ENCODE measurements at places on chromosomes 6 and 20.
A peak's percentile ranks its signal among the peaks of the same experiment; 100 is the strongest.

DNA sequence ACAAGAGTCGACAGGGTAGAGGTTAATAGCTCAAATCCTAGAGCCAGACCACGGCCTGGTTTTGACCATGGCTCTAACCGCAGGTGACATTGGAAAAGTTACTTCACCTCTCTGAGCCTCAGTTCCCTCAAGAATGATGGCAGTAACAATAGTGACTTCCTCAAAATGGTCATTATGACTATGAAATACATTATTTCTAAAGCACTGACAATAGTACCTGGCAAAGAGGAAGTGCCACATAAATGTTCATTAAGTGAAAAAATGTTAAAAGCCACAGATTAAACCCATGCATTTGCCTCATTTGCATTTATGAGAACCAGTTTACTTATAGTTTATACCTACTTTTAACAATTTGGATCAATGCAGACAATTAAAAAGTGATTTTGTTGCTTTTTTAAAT, 12.3 kb downstream of the BTBD3 start:
- H3K27ac ChIP-seq = no peak overlapping the region
- no peak for DNase-seq
- H3K27me3 ChIP-seq = no peaks in the 10 kb centered on the region
- H3K4me3 ChIP-seq = no peak overlapping the region
- peaks cover 4% of the 10 kb centered on the region for H3K36me3 ChIP-seq

- H3K36me3 ChIP-seq = peaks cover 13% of the 10 kb centered on the region
- H3K4me3 ChIP-seq = no peak within 1 kb of the TSS
- H3K4me1 ChIP-seq = peaks cover 9% of the 10 kb centered on the region
- H3K27ac ChIP-seq = peak within 1 kb of the TSS; percentile 19
- no peak for DNase-seq
Observed at GRCh38 chr6:32109114-32109764, at the start of gene TNXB. Gene TNXB, minus strand, starts transcription at chr6:32109338. Its CDS starts 11,140 bp downstream, at chr6:32098198.

GRCh38 chr6:14333556-14334305, 216.2 kb downstream of the CD83 start:
- H3K4me3 ChIP-seq = no peak overlapping the region
- no peaks in the 10 kb centered on the region for H3K27me3 ChIP-seq
- no peak overlapping the region for H3K27ac ChIP-seq
- DNase-seq = no peak
- no peaks in the 10 kb centered on the region for H3K4me1 ChIP-seq

- H3K27me3 ChIP-seq = no peaks in the 10 kb centered on the region
- H3K4me3 ChIP-seq = no peak within 1 kb of the TSS
- no peak for DNase-seq
- H3K4me1 ChIP-seq = peaks cover 10% of the 10 kb centered on the region
- H3K36me3 ChIP-seq = no peaks in the 10 kb centered on the region
- H3K27ac ChIP-seq = no peak within 1 kb of the TSS
Observed at GRCh38 chr6:49636713-49637349, at the start of gene RHAG. Gene RHAG, minus strand, starts transcription at chr6:49636839. Its CDS starts 27 bp downstream, at chr6:49636812.

DNA sequence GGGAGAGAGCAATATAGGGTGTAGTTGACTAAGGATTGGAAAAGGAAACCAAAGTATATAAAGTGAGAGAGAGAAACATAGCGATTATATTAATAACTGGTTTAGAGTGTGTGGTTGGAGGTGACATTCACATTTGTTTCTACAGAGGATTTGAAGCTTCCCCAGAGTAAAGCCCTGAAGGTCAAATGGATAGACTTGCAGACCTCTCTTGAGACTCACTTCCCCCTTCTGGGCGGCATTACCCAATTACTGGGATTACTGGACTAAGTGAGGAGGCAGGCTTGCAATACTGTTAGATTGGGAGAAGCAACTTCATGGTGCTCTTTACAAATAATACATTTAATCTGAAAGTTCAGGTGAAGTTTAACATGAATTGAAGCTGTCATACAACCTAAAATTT, 10.7 kb downstream of the FIG4 start:
- H3K27me3 ChIP-seq = no peaks in the 10 kb centered on the region
- no peak overlapping the region for H3K4me3 ChIP-seq
- H3K4me1 ChIP-seq = peaks cover 14% of the 10 kb centered on the region
- no peak overlapping the region for H3K27ac ChIP-seq
- DNase-seq = no peak

- H3K36me3 ChIP-seq = no peaks in the 10 kb centered on the region
- no peak for DNase-seq
- no peak overlapping the region for H3K27ac ChIP-seq
- no peak overlapping the region for H3K4me3 ChIP-seq
- H3K4me1 ChIP-seq = no peaks in the 10 kb centered on the region
- H3K27me3 ChIP-seq = no peaks in the 10 kb centered on the region
Observed at GRCh38 chr6:89566930-89567629, 71.5 kb downstream of the LYRM2 start.

- no peaks in the 10 kb centered on the region for H3K36me3 ChIP-seq
- H3K4me3 ChIP-seq = no peak overlapping the region
- no peak overlapping the region for H3K27ac ChIP-seq
- H3K4me1 ChIP-seq = no peaks in the 10 kb centered on the region
- peaks cover 31% of the 10 kb centered on the region for H3K27me3 ChIP-seq
Observed at GRCh38 chr6:6512711-6513110, 75.8 kb upstream of the LY86 start.

GRCh38 chr6:18132346-18132745, 9.9 kb upstream of the NHLRC1 start:
- no peak for DNase-seq
- H3K27me3 ChIP-seq = no peaks in the 10 kb centered on the region
- no peaks in the 10 kb centered on the region for H3K36me3 ChIP-seq
- H3K27ac ChIP-seq = no peak overlapping the region
- no peak overlapping the region for H3K4me3 ChIP-seq
- H3K4me1 ChIP-seq = no peaks in the 10 kb centered on the region

GRCh38 chr20:63381781-63382431, 20.8 kb upstream of the CHRNA4 start:
- no peaks in the 10 kb centered on the region for H3K36me3 ChIP-seq
- peak; percentile 65 for DNase-seq
- H3K4me1 ChIP-seq = no peaks in the 10 kb centered on the region
- H3K27ac ChIP-seq = no peak overlapping the region
- H3K27me3 ChIP-seq = peaks cover 88% of the 10 kb centered on the region

- no peaks in the 10 kb centered on the region for H3K36me3 ChIP-seq
- no peak overlapping the region for H3K27ac ChIP-seq
- no peak overlapping the region for H3K4me3 ChIP-seq
- no peak for DNase-seq
- peaks cover 34% of the 10 kb centered on the region for H3K27me3 ChIP-seq
- H3K4me1 ChIP-seq = peaks cover 14% of the 10 kb centered on the region
Observed at GRCh38 chr6:43743682-43744381, 26.2 kb upstream of the VEGFA start.

GRCh38 chr6:113684382-113684901, 172.7 kb upstream of the MARCKS start:
- no peak overlapping the region for H3K4me3 ChIP-seq
- peaks cover 11% of the 10 kb centered on the region for H3K4me1 ChIP-seq
- H3K27ac ChIP-seq = peak overlapping the region; percentile 50
- H3K36me3 ChIP-seq = peaks cover 5% of the 10 kb centered on the region
- peak; percentile 32 for DNase-seq
- H3K27me3 ChIP-seq = no peaks in the 10 kb centered on the region

- no peak overlapping the region for H3K27ac ChIP-seq
- H3K4me3 ChIP-seq = no peak overlapping the region
- no peaks in the 10 kb centered on the region for H3K27me3 ChIP-seq
- DNase-seq = no peak
- peaks cover 17% of the 10 kb centered on the region for H3K36me3 ChIP-seq
Observed at GRCh38 chr20:17960927-17961586, 7.5 kb downstream of the SNX5 start.

- no peaks in the 10 kb centered on the region for H3K27me3 ChIP-seq
- DNase-seq = no peak
- no peaks in the 10 kb centered on the region for H3K36me3 ChIP-seq
- no peaks in the 10 kb centered on the region for H3K4me1 ChIP-seq
- H3K27ac ChIP-seq = no peak overlapping the region
Observed at GRCh38 chr6:144586986-144587385, 301.9 kb downstream of the UTRN start.

DNA sequence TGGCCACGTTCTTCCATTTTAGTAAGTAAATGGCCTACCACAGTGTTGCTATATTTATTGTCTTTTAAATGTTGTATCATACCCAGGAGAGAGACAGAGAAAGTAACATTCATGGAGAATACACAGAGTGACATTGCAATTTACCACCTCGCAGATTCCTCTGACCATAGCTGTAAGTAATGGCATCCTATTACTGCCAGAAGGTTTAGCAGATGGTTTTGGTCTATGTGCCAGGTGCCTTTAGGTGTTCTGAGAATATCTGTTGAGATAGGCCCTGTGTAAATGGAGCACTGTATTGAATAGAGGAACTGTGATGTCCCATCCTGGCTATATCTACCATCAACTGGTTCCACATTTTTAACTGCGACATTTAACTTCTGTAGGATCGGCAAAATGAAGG, 559.6 kb downstream of the KIF16B start:
- no peak for DNase-seq
- H3K36me3 ChIP-seq = no peaks in the 10 kb centered on the region
- peaks cover 6% of the 10 kb centered on the region for H3K4me1 ChIP-seq
- H3K4me3 ChIP-seq = no peak overlapping the region

DNA sequence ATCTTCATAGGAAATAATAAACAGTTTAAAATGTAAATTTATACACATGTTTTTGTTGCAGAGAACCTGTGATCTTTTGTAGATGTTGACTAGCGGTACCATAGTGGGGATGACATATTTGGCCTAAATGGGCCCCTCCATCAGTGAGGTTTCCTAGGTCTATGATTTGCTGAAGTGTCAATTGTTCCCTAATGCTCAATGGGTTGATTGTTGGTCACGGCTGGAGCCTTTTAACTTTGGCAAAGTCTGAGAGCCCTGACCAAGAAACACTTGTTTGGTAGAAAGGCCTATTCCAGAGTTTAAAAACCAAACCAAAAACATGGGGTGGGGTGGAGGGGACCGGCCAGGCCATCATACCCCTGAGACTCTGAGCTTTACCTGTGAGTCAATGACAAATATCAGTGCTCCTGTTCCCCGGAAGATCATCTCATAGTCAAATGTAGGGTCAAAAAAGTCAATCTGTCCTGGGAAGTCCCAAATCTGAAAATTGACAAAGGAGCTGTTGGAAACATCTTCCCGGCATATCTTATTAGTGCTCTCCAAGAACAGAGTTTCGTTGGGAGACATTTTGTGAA, 25.1 kb downstream of the RRAGD start:
- H3K36me3 ChIP-seq = no peaks in the 10 kb centered on the region
- no peaks in the 10 kb centered on the region for H3K27me3 ChIP-seq
- no peak overlapping the region for H3K4me3 ChIP-seq
- no peak overlapping the region for H3K27ac ChIP-seq

DNA sequence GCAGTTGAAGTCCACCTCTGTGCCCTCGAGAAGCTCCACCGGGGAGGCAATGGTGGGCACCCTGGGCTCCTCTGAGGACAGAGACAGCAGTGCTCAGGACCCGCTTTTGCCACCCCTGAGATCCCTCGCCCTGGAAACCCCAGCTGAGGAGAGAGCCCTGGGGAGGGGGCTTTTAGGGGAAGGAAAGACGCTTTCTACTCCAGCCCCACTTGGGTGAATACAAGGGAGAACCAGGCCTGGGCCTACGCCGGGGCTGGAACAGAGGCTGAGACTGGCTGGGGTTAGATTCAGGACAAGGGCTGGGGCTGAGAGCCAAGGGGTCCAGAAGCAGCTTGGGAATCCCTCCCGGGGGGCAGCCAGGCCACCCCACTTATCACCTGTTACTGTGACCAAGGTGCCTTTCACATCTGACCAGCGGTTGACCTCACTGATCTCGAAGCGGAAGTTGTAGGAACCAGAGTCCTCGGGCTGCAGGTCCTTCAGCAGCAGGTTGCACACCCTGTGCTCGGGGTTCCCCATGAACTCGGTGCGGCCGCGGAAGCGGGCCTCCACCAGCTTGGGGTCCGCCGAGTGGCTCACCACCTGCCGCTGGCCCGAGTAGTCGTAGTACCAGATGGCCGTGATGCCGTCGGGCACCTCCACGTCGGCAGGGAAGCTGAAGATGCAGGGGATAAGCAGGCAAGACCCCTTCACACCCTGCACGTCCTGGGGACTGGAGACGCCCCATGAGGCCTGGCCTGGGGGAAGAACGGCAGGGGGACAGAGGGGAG, 6.2 kb downstream of the SIGLEC1 start:
- no peaks in the 10 kb centered on the region for H3K4me1 ChIP-seq
- peaks cover 3% of the 10 kb centered on the region for H3K36me3 ChIP-seq
- DNase-seq = no peak
- H3K4me3 ChIP-seq = no peak overlapping the region
- H3K27me3 ChIP-seq = peaks cover 34% of the 10 kb centered on the region
- no peak overlapping the region for H3K27ac ChIP-seq

- DNase-seq = peak; percentile 46
- H3K27ac ChIP-seq = peak overlapping the region; percentile 87
- H3K4me3 ChIP-seq = peak overlapping the region; percentile 13
- no peaks in the 10 kb centered on the region for H3K27me3 ChIP-seq
Observed at GRCh38 chr6:20236909-20237600, 24.8 kb upstream of the MBOAT1 start.

DNA sequence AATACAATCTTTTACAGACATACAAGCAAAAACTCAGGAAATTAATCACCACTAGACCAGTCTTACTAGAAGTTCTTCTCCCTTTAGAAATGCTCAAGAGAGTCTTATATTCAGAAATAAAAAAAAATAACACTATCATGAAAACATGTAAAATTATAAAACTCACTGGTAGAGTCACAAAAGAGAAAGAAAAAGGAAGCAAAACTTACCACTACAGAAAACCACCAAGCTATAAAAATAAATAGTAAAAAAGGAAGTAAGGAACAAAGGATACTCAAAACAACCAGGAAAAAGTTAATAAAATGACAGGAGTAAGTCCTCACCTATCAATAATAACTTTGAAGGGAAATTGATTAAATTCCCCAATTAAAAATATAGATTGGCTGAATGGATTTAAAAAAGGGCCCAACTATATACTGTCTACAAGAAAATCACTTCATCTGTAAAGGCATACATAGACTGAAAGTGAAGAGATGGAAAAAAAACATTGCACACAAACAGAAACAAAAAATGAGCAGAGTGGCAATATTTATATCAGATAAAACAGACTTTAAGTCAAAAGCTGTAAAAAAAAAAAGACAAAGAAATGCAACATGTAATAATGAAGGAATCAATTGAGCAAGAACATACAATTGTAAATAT, 489.5 kb downstream of the KIF16B start:
- H3K4me1 ChIP-seq = no peaks in the 10 kb centered on the region
- no peaks in the 10 kb centered on the region for H3K27me3 ChIP-seq
- H3K27ac ChIP-seq = no peak overlapping the region
- no peak for DNase-seq
- H3K4me3 ChIP-seq = no peak overlapping the region

- no peaks in the 10 kb centered on the region for H3K36me3 ChIP-seq
- no peak for DNase-seq
- H3K27me3 ChIP-seq = no peaks in the 10 kb centered on the region
- H3K4me3 ChIP-seq = no peak overlapping the region
Observed at GRCh38 chr6:139361211-139361610, 13.2 kb downstream of the CITED2 start.

GRCh38 chr6:36713846-36714245, 16.2 kb downstream of the RAB44 start:
- H3K27me3 ChIP-seq = peaks cover 20% of the 10 kb centered on the region
- no peaks in the 10 kb centered on the region for H3K4me1 ChIP-seq
- no peak for DNase-seq
- no peak overlapping the region for H3K4me3 ChIP-seq
- H3K36me3 ChIP-seq = no peaks in the 10 kb centered on the region

Data from Calu3 (cell line).